ENCODE measurements at places on chromosomes 3 and 15.
A peak's percentile ranks its signal among the peaks of the same experiment; 100 is the strongest.

DNA sequence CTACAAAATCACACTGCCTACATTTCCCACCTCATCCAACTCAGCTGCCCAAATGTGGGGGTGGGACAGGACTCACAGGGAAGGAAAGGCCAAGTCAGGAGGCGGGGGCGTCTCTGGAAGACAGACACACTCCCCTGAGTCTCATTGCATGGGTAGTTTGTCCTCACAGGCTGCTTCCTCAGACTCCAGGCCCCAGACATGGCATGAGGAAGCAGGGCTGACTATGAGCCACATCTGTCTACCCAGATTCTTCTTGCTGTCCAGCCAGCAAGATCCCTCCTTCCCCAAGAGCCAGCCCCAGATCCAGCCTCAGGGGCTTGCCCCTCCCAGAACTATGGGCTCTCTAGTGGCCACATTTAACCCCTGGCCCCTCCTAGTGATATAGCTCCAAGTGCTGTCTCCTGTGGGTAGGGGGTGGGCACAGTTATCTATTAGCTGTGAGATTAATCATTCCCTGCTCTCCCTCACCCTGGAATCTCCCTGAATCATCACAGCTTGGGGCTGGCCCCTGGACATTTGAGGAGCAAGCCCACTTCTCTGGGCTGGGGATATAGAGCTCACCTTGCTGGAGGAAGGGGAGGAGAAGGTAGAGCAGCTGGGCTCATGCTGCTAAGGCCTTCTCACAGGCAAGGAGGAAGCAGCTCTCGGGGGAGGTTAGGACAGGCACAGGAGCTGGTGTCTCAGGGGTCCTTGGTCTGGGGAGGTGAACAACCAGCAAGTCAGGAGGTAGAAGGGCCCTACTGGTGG, 2.1 kb upstream of the CCDC33 start:
- no peak for DNase-seq

DNA sequence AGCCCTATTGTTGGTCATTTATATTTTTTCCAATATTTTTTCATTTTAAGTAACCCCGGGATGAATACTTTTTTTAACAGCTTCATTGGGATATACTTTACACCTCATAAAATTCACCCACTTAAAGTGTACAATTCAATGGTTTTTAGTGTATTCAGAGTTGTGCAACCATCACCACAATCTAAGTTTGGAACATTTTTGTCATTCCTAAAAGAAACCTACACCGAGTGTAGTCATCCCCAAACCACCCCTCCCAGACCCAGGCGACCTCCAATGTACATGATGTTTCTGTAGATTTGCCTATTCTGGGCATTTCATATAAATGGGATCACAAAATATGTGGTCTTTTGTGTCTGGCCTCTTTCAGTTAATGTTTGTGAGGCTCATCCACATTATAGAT, 118.3 kb upstream of the FRMD4B start:
- no peak for DNase-seq

- DNase-seq = no peak
Measured at GRCh38 chr15:64630396-64631107, 144.8 kb downstream of the RBPMS2 start.

GRCh38 chr3:113533534-113533892, 1.2 kb downstream of the SIDT1 start:
- DNase-seq = peak; percentile 31

GRCh38 chr15:34331809-34332208, 5.8 kb downstream of the SLC12A6 start:
- DNase-seq = no peak
